ENCODE measurements at places on chromosomes 4 and X.
A peak's percentile ranks its signal among the peaks of the same experiment; 100 is the strongest.

GRCh38 chr4:180058691-180059215 is 2184.4 kb upstream of the TENM3 start:
- DNase-seq: peak; percentile 47

- no peak for DNase-seq
These were observed 92.1 kb downstream of the RELL1 start for GRCh38 chr4:37594099-37594498.

GRCh38 chr4:95644417-95644816 is 95.6 kb upstream of the UNC5C start:
- DNase-seq: no peak

DNA sequence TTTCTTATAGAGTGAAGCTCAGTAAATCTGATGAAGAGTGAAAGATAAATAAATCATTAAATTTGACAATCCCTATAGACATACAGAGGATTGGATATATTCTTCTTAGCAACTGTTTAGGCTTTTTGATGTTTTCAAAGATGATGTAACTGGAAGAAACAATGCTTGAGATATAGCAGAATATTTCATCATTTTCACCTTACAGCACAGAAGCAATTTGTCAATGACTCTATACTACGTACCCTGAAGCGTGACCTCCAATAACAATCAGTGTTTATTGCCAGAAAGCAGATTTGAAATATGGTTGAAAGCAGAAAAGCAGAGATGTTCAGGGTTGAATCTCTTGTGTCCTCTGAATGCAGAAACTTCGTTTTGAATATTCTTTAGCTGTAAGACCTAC is 228.4 kb downstream of the DTHD1 start:
- no peak for DNase-seq

DNA sequence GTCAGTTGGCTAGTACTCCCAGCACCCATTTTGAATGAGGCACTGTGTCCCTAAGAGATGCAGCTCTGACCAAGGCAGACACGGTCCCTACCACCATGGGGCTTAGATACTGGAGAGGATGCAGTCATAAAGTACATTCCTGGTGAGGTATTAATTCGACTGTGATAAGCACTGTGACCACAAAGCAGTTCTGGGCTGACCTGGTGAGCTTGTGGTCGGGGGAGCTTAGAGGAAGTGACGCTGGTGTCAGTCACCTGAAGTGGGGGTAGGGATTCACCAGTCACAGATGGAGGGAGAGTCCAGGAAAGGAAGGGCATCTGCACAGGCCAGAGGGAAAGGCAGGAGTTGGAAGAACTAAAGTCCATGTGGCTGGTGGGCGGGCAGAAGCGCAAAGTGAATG is 15.8 kb upstream of the CLTRN start:
- no peak for DNase-seq

DNA sequence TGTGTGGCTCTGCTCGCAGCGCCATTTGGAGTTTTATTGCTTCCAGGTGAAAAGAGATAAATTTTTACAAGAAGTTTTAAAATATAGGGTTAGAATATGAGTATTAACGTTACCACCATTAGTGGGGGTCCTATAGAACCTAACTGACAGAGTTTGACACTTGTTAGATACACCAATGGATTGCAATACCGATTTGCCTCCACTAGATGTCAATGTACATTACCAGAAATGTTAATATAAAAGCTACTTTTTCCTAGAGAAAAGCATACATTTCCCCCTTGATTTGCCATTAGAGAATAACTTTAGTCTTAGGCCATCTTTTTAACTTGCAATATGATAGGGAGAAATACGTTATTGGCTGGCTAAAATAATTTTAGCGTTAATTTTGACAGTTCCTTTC is 108.4 kb downstream of the LINC00632 start:
- peak; percentile 14 for DNase-seq

DNA sequence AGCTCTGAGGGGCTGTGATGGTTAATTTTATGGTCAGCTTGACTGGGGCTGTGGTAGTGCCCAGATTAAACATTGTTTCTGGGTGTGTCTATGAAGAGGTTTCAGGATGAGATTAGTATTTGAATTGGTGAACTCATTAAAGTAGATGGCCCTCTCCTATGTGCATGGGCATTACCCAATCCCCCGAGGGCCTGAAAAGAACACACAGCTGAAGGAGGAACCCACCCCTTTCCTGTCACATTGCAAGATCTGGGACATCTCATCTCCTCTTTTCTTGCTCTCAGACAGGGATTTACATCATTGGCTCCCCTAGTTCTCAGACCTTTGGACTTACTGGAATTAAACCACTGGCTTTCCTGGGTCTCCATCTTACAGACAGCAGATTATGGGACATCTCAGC is 29.4 kb upstream of the NDP start:
- DNase-seq: no peak

DNA sequence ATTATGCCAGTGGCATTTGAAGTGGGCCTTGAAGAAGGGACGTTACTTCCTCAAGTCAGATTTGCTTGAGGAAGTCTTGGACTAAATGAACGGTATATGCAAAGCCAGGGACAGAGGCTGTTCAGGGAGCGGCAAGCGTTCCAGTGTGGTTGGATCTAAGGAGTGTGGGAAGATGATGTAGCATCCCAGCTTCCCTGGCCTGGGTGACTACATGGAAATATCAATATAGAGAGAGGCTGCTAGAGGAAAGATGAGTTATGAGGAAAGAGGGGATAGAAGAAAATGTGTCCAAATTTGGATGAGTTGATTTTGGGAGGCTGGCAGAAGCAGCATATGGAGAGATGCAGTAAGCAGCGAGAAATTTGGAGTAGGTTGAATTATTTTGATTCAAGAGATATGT is 432.5 kb upstream of the TENM3 start:
- no peak for DNase-seq

- DNase-seq: no peak
These were observed 190.8 kb downstream of the HTR2C start for GRCh38 chrX:114774691-114775090.
